ENCODE measurements at places on chromosomes 3 and 15. TPM values are rescaled to one million over a fixed set of nuclear protein-coding genes. Genes with fewer than 3 reads are reported as not detected.

The RBPMS2 gene
- total RNA-seq: 0.12 TPM

The RETNLB gene
- not detected for total RNA-seq

DNA sequence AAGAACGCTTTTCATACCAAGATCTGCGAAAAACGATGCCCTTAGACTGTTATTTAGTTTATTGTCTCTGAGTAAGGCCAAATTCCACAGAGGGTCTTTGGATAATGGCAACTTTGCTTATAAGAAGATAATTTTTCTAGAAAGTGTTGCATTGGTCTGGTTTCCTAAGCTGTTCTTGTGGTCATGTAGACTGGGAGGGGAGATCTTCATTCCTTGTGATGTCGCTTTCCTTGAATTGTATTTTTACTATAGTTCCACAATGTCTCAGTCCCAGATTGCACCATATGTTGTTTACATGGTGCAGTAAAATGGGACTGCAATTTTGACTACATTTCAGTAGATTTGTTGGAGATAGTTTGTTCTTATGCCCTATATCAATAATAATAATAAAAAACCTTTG is 28.8 kb upstream of the ST3GAL6 start:
- no peak overlapping the region for H3K4me3 ChIP-seq
- DNase-seq: no peak
- H3K36me3 ChIP-seq: no peaks in the 10 kb centered on the region
- H3K4me1 ChIP-seq: peaks cover 15% of the 10 kb centered on the region

DNA sequence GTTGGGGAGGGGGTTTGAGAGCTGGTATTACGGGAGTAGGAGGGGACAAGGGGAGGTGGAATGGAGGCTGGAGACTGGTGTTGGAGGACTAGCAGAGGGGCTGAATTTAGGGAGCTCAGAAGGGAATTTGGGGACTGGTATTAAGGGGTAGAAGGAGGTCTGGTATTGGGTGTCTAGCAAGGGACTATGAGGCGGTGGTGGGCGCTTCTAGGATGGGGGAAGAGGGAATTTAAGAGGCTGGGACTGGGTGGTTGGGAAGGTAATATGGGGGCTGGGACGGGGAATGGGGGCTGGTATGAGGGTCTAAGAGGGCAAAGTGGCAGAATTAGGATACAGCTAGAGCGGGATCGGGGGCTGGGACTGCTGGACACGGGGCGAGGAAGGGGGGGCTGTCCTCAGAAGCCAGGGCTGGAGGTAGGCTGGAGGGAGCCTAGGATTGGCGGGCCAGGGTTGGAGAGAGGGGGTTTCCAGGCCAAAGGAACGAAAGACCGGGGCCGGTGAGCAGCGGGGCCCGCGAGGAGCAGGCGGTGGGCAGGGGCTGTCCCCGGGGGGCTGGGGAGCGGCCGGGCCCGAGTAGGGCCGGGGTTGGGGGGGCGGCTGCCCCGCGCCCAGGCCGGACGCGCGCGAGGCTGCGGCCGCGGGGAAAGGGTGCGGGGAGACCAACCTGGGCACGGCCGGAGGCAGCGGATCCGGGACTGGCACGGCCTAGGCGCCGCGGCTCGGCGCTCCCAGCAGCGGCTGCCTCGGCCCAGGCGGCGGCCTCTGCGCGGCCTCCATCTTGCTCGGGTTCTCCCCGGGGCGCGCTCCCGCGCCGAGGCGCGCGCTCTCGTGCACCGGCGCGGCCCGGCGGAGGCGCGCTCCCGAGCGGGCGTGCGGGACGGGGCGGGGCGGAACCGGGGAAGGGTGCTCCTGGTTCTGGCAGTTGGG is at the start of gene LHFPL4:
Gene LHFPL4 (minus strand): TSS at position 802 of the 927 bp plus-strand sequence. CDS start 1,143 bp downstream, outside the sequence.
- peaks cover 7% of the 10 kb centered on the region for H3K4me1 ChIP-seq
- no peak for DNase-seq
- H3K4me3 ChIP-seq: no peak within 1 kb of the TSS
- no peak within 1 kb of the TSS for H3K27ac ChIP-seq
- peaks cover 2% of the 10 kb centered on the region for H3K36me3 ChIP-seq

- no peaks in the 10 kb centered on the region for H3K27me3 ChIP-seq
- DNase-seq: no peak
- H3K4me1 ChIP-seq: no peaks in the 10 kb centered on the region
- H3K36me3 ChIP-seq: no peaks in the 10 kb centered on the region
Observed at GRCh38 chr3:126103121-126104027, 19.4 kb upstream of the SLC41A3 start.

DNA sequence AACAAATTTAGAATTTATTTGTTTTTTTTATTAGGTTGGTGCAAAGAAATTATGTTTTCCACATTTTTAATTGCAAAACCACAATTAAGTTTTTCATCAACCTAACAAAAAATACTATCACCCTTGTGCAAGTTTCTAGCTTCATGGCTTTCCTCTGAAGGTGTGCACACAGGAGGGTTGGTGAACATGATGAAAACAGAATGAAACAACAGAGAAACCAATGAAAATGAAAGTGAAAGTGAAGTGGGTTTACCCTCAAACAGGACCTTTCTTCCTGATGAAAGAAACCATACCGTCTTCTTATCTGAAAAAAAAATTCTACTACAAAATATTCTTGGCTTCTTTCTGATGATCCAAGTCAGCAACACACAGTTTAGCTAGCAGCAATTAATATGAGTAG is 71.9 kb upstream of the FEZF2 start:
- H3K27me3 ChIP-seq: no peaks in the 10 kb centered on the region
- H3K27ac ChIP-seq: no peak overlapping the region
- no peaks in the 10 kb centered on the region for H3K36me3 ChIP-seq
- DNase-seq: no peak
- H3K4me3 ChIP-seq: no peak overlapping the region
- peaks cover 18% of the 10 kb centered on the region for H3K4me1 ChIP-seq

DNA sequence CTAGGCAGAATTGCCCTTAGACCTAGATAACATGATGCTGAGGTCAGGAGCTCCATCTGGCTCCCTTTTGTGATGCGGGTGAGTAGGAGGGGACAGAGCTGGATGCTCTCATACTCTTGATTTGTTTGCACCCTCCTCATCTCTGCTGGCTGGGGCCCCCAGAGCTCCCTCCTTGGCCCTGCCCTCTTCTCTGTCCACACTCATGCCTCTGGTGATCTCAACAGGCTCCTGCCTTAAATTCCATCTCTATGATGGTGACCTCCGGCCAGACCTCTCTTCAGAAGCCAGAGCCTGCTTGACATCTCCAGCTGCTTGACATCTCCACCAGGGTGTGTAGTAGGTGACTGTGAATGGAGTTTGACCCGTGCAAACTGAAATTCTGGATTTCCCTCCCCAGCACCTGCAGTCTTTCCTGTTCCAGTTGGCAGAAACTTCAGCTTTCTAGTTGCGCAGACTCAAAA is 4.3 kb upstream of the FGD5 start:
- DNase-seq: no peak
- H3K4me1 ChIP-seq: peaks cover 5% of the 10 kb centered on the region
- H3K36me3 ChIP-seq: no peaks in the 10 kb centered on the region
- peaks cover 45% of the 10 kb centered on the region for H3K27me3 ChIP-seq

DNA sequence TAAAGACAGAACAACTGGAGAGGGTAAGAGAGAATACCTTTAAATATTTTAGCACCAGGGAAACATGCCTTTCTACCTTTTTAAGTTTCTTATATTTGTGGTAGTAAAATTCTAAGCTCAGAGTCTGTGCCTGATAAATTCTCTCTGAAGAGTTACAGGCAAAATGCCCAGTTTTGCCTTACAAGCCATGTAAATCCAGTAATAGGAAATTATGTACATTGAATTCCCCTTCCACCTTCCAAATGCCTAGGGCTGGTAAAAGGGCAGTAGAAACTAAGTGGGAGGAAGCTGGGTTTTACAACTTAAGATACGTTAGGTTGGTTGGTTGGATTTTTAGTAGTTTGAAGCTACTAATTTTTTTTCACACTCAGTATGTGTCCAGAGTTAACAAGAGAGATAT is 43.1 kb upstream of the TP63 start:
- H3K27me3 ChIP-seq: peaks cover 7% of the 10 kb centered on the region
- H3K27ac ChIP-seq: no peak overlapping the region
- H3K4me1 ChIP-seq: peaks cover 13% of the 10 kb centered on the region
- no peak for DNase-seq
- peaks cover 2% of the 10 kb centered on the region for H3K36me3 ChIP-seq

DNA sequence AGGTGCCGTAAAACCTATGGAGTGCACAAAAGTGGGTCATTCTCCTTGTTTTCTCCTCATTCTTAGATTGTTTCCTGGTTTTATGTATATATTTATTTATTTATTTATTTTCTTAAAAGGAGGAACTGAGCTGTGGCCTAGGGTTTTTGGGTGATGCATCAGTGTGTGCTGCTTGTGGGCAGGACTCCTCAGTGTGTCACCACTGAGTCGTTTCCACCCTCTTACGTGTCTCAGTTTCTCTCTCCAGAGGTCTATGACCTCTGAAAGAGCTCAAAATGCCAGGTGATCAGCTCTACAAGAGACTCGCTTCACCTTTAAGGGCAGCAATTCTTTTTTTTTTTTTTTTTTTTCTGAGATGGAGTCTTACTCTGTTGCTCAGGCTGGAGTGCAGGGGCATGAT is 72.9 kb downstream of the CD200 start:
- H3K27me3 ChIP-seq: peaks cover 3% of the 10 kb centered on the region
- no peak overlapping the region for H3K4me3 ChIP-seq
- H3K27ac ChIP-seq: no peak overlapping the region
- peaks cover 22% of the 10 kb centered on the region for H3K4me1 ChIP-seq
- H3K36me3 ChIP-seq: no peaks in the 10 kb centered on the region
